ENCODE measurements at places on chromosomes 16 and 17.

- DNase-seq, result no peak
These were observed 26.2 kb upstream of the MAP3K14 start for GRCh38 chr17:45342871-45343526.

DNA sequence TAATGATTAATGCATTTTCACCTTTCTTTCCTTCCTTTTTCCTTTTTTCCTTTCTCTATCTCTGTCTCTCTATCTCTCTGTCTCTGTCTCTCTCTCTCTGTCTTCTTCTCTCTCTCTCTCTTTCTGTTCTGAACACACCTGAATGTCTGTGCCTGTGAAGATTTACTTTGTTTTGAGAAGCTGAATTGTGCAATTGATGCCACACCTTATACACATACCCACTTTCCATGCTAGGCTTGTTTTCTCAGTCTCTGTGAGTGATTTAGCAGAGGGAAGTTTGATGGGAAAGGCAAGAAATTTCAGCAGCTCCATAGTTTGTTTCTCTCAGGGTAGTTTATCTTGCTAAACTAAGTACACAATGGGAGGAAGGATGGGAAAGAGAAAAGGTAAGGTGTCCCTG lies 9.3 kb upstream of the CAPNS2 start:
- DNase-seq, result no peak

- DNase-seq, result no peak
These were observed 1.7 kb downstream of the NRN1L start for GRCh38 chr16:67886387-67886786.

- DNase-seq, result no peak
These were observed 28.1 kb downstream of the CBFA2T3 start for GRCh38 chr16:88948781-88949490.

DNA sequence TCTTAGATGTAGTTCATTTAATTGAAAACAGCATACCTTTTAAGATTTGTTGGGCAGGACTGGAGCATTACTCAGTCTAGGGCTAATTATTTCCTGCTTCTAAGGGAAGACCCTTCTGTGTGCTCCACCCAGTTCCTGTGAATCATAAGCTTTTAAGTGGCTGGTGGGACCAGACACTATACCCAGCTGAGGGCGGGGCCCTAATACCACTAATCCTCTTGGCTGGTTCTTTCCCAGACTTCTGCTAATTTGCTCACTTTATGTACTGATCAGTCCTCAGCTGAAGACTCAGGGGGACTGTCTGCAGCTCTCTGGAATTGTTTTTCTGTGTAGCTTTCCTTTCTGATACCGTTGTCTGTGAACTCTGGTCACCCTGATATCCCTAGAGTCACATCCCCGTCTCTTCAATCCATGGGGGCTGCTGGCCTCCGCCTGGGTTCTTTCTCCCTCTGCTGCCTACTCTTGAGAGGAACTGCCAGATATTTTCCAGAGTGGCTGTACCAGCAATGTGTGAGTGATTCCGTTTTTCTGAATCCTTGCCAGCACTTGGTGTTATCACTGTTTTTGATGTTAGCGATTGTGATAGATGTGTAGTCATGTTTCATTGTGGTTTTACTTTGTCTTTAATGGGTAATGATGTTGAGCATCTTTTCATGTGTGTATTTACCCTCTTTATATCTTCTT lies 35.1 kb downstream of the MFSD11 start:
- peak; percentile 30 for DNase-seq

DNA sequence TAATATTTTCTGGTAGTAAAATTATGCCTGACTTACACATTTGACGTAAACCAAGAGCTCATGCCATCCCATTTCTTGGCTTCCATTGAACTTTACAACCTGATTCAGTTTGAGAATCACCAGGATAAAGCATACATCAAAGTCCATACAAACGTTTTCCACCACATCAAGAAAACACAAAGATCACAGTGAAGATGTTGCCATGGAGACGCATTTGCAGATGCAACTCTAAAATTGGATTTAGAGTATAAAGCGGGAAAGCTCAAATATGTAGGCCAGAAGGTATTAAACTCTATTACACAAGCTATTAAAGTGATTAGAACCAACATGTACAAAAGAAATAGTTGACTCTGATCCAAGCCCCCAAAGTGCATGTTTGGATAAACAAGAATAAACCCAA lies 10.4 kb downstream of the C16orf46 start:
- no peak for DNase-seq

DNA sequence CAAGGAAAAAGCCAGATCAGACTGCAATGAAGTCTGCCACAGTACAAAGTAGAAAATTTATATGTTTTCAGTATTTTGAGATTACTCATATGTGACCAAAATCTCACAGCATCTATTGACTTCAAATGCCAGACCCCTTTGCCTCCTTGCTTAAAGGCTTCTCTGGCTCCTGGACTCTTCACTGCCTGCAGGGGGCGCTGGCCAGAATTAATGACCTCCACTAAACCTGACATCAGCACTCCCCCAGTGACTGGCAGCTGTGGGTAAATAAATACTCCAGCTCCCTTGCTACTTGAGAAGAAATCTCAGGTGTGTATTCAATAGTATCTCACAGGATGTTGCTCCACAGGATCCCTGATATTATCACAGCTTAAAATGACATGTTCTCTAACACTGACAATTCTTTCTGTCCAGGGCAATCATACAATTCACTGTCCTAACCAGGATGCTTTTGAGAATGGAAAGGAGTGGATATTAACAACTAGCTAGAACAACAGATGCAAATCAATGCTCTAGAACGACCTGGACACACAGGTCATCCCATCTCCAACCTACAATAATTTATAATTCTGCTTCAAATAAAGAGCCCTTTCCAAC lies 4.0 kb downstream of the BECN1 start:
- peak; percentile 29 for DNase-seq

GRCh38 chr17:559551-560431 lies 154.8 kb downstream of the VPS53 start:
- no peak for DNase-seq

GRCh38 chr17:41966463-41967140 lies at the start of gene CNP:
TSS of gene CNP (plus strand) at chr17:41966795. CDS start at chr17:41966885, 90 bp downstream.
- DNase-seq, result peak; percentile 84

DNA sequence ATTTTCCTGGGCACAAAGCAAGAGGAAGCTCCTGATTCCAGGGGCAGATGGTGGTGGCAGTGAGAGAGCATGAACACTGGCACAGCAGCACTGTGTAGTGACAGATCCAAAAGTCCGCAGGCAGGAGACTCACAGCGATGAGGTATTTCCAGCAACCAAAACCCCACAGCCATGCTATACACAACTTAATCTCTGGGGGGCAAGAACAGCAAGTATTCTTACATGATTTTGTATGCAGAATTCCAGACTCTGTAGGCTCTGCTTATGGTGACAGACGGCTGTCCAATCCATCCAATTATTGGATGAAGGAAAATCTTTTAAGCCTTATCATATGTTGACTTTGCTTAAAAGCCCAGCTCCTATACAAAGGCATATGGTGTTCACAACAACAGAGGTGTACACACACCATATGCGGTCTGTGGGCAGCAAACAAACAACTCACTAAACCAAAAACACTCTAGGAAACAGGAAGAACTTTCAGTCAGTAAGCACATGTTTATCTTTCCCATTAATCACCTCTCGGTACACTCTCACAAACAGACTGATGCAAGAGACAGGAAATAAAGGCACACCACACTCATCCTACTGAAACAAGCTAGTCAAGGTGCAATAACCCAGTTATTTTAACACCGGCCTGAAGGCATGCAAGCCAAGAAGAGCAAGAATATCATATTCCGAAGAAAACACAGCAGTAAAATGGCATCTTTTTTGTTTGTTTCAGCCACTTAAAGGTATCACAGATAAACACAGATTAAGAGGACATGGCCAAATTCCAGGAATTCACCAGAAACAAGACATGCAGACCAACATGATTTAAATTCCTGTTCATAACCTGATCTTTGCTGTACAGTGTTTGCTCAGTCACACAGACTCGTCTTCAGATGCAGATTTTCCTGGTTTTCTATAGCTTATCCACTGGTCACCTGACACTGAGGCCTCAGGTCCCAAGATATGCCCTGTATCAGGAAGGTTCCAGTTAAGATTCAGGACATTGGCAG lies 47.8 kb downstream of the ERN1 start:
- DNase-seq, result no peak

DNA sequence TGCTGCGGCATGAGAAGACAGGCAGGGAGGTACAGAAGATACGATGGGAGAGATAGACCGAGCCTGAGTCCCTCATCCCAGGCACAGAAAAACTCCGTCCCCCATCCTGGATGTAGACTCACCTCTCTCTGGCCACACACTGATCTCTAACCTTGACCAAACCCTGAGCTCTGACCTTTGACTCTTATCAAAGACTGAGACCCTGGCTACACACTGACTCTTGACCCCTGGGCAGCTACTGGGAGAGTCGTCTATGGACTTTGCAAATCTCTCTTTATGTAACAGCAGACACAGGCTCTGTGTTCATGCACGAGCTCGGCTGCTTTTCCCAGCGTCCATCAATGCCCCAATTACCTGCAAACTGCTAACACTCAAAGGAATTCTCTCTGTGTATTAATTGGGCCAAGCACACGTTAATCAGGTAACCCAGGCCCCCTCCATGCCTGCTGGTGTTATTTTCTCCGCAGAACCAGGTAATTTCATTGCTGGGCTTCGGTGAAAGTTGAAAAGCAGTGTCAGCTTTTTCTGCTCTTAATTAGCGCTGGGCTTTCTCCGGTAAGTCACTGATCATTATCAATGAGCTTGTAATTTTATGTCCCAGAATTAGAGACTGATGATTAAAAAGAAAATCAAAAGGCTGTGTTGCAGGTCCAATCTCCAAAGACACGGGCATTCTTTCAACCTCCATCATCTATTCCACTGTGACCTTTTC lies 179.4 kb upstream of the NLRP1 start:
- DNase-seq, result no peak

GRCh38 chr16:51399908-51400670 lies 249.0 kb upstream of the SALL1 start:
- no peak for DNase-seq

DNA sequence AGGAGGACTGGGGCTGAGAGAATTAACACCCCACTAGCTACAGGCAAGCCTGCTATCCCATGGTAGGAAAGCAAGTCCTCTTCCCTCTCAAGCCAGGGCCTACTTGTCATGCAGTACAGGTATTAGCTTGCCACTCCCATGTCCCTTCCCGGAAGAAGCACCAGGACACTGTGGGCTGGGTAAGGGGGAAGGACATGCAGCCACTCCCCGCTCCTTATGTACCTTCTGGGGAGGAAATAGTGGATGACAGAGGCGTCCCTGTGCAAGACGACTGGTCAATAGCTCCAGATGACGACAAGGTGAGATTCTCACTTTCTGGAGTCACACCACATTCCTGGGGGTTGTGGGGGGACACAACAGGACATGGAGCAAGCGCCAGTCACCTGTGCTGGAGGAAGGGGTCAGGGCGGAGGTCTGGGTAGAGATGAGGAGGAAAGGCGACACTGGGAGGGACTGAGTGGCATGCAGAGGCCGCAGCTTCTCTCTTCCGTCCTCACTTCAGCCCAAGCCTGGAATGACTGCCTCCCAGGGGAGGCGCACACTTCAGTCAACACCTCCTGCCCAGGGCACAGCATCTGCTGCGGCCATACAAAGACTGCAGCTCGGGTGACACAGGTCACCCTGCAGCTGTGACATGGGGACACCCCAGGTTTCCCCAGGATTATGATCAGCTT lies 15.1 kb upstream of the FOXJ1 start:
- no peak for DNase-seq

DNA sequence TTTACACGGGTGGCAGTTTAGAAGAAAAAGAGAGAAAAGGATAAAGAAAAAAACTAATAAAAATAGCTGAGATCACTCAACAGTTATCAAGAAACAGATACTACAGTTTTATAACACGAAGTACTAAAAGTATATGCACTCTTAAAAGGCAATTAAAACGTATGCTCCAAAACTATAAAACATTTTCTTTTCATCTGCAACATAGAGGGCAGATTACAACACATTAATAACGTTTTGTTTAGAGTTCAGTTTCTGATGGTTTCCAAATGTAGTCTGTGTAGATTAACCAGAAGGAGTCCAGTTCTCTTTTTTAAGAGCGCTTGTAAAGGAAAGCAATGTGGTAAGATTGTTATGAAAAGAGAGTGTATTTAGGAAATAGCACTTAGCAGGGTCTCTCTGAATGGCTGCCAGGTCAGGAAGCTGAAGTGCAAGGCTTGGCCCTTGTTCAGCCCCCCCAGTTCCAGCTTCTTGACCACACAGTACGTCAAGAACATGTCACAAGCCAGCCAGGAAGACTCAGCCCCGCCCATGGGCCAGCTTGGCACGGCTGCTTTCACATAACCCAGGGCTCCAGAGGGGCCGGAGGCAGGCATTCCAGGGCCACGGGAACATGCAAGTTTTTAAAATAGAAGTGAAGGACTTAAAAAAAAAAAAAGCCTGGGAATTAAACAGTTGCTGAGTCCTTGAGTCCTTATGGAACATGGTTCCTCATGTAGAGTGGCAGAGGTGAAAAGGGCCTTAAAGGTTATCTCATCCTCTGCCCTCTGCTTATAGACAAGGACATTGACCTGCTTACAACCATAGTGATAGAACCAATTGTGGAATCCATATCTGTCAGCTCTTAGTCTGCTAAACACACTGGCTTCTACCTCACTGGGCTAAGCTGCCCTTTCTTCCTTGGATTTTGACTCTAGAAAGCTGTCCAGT lies 147.4 kb upstream of the TBX2 start:
- no peak for DNase-seq

- no peak for DNase-seq
These were observed 76.4 kb downstream of the CDH13 start for GRCh38 chr16:82703161-82703560.

DNA sequence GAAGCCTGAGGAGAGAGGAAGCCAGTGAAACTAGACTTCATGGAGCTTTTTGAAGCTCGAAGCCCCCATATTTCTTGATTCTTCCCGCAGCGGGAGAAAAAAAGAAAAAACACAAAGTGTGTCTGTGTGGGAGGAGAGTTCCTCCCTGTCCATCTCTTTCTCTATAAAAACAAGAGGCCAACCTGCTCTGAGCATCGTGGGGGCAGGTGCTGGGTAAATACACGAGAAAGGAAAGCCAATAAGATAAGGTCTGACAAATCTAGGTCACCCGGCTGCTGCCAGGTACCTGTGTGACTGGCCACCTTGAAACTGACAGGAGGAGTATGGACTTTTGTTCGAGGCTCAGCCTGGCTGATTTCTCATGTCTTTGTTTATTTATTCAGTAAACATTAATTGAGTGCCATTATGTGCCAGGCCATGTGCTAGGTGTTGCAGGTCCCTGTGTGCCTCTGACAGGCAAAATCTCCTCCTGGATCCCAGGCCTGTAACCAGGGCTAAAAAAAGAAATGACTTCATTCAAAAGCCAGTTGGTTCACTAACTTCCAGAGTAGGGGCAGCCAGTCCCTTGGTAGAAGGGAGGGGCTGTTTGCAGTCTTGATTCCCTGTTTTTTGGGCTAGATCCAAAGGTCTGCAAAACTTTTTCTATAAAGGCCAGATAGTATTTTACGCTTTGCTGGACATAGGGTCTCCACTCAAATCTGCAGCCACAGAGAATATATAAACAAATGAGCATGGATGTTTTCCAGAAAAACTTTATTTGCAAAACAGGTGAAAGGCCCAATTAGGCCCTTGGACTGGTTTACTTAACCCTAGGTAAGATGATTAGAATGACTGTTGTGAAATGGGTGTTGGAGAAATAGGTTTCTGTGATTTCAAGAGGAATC lies 35.6 kb downstream of the YPEL2 start:
- DNase-seq, result no peak
